ENCODE measurements at places on chromosomes 7 and 10. TPM values are rescaled to one million over a fixed set of nuclear protein-coding genes. Genes with fewer than 3 reads are reported as not detected.

GRCh38 chr7:99190359-99191009, 17.4 kb downstream of the KPNA7 start:
- no peaks in the 10 kb centered on the region for H3K27me3 ChIP-seq
- H3K36me3 ChIP-seq = no peaks in the 10 kb centered on the region
- H3K27ac ChIP-seq = no peak overlapping the region
- no peak overlapping the region for H3K4me3 ChIP-seq
- H3K4me1 ChIP-seq = no peaks in the 10 kb centered on the region
- no peak for DNase-seq

The MYL7 gene
- total RNA-seq = not detected

- H3K4me3 ChIP-seq = no peak overlapping the region
- H3K27ac ChIP-seq = no peak overlapping the region
- peaks cover 51% of the 10 kb centered on the region for H3K27me3 ChIP-seq
- DNase-seq = no peak
- no peaks in the 10 kb centered on the region for H3K36me3 ChIP-seq
These were observed 12.9 kb downstream of the SGCE start for GRCh38 chr7:94642838-94643653.

DNA sequence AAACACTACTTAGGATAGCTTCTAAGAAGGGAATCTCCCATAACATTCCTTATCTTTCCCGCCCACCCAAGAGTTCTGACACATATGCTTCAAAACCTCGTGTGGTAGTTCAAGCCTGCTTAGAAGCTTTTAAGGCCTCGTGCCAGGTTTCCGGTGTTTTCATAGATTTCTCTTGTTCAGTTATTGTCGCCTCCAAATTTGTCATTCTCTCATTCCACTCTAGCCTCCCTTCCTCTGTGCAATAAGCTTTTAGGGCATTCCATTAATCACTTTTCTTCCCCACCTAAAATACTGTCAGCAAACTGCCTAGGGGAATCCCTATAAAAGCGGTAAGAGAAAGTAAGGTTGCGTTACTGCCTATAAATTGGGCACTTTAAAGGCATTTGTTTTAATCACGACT, 718 bp upstream of the BPGM start:
- no peak overlapping the region for H3K4me3 ChIP-seq
- peaks cover 40% of the 10 kb centered on the region for H3K4me1 ChIP-seq
- DNase-seq = no peak

DNA sequence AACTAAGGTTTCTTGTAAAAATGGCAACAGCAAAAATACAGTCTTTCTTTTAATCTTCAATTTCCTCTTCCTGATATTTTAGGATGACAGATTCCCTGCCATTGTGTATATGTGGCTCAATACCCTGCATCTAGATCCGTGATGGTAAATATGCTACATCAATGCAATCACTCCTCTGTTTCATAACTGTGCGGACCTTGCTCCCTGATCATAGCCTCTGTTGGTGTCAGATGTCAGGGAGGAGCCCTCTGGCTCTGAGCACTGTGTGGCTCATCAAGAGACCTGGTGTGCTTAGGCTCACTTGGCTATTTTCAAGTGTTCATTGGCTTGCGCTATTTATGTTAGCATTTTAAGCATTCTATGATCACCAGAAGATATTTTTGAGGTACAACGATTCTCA, 33.0 kb upstream of the AGR3 start:
- DNase-seq = no peak
- H3K4me3 ChIP-seq = no peak overlapping the region
- H3K27ac ChIP-seq = no peak overlapping the region
- peaks cover 8% of the 10 kb centered on the region for H3K27me3 ChIP-seq

Measured in activated naive CD8-positive, alpha-beta T cell treated with anti-CD3 and anti-CD28 coated beads for 36 hours (primary cell).